ENCODE measurements at places on chromosomes 7 and 10. TPM values are rescaled to one million over a fixed set of nuclear protein-coding genes. Genes with fewer than 3 reads are reported as not detected.

GRCh38 chr10:79068203-79068561, 584 bp upstream of the ZMIZ1 start:
- DNase-seq, result peak; percentile 52

GRCh38 chr10:124594240-124594639, 132.6 kb downstream of the LHPP start:
- DNase-seq, result no peak

GRCh38 chr7:1666823-1667565, 3.1 kb upstream of the ELFN1 start:
- DNase-seq, result no peak

GRCh38 chr10:4440260-4440659, 385.7 kb upstream of the AKR1E2 start:
- DNase-seq, result no peak

GRCh38 chr10:5293691-5294550, 70.8 kb upstream of the UCN3 start:
- peak; percentile 54 for DNase-seq

- no peak for DNase-seq
Observed at GRCh38 chr7:92767437-92767836, 68.9 kb downstream of the CDK6 start.

DNA sequence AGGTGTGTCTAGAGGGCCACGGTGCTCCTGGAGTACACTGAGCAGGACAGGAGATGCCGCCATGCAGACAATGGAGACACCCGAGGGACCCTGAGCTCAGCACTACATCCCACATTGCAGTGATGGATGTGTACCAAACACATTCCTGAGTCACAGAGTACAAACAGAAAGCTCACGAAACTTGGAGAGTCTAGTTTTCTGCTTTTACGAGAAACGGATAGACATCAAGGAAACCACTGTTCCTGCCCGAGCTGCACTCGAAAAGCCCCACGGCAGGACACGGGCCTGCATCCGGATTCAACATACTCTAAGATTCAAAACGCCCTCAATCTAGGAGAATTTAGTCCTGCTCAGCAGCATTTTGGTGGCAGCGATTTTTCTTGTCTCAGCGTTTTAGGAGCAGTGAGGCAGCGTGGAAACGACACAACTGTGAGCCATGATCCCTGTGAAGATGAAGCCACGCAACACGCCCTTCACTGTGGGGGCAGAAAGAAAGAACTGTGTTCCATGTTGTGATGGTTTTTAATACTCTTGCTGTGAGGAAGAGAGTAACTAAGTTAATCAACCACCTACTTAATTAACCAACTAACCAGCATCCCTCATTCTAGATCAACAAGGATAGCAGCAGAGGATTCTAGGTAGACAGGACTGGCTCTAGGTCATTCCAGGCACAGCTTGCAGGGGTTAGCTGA, 3.2 kb downstream of the TNS3 start:
- DNase-seq, result no peak

DNA sequence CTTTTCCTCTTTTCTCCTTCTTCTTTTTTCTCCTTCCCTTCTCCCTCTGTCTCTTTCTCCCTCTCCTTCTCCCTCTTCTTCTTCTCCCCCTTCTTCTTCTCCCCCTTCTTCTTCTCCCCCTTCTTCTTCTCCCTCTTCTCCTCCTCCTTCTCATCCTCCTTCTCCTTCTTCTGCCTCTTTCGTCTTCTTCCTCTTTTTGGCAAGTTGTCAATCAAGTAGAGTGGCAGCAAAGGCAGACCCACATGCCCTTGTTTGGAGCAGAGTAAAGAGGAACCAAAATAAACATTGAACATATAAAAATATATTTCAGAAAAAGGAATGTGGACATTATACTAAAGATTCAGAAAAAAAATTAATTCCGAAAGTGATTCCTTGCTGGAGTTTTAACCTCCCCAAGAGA, 59.6 kb upstream of the ZNF33B start:
- no peak for DNase-seq

- DNase-seq, result no peak
Observed at GRCh38 chr10:131474416-131474815, 162.9 kb upstream of the TCERG1L start.

DNA sequence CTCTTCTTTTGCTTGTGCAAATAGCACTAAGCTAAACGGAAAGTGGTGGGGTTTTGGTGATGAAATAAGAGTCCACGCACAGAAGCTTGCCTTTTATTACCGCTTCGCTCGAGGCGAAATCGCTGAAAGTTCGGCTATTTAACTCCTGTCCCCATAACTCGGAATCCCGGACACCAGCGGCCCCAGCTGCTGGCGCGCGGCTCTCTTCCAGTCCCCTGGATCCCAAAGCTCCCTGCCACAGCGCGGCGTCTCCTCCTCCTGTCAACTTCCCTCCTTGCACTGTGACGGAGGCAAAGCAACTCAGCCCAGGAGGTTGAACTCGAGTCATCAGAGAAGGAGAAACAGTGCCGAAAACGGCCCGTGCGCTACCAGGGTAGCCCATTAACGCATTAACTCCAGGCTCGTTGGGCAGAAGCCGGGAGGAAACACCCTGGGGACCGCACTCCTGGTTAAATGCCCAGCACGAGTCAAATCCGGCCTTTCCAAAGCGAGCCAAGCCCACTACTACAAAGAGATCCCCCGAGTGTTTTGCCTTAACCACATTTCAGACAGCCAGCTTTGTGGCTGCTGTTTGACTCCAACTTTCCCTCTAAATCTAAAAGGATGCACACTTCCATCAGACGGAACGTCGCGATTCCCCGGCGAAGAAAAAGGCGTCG, 1.3 kb downstream of the SEMA3D start:
- peak; percentile 71 for DNase-seq

DNA sequence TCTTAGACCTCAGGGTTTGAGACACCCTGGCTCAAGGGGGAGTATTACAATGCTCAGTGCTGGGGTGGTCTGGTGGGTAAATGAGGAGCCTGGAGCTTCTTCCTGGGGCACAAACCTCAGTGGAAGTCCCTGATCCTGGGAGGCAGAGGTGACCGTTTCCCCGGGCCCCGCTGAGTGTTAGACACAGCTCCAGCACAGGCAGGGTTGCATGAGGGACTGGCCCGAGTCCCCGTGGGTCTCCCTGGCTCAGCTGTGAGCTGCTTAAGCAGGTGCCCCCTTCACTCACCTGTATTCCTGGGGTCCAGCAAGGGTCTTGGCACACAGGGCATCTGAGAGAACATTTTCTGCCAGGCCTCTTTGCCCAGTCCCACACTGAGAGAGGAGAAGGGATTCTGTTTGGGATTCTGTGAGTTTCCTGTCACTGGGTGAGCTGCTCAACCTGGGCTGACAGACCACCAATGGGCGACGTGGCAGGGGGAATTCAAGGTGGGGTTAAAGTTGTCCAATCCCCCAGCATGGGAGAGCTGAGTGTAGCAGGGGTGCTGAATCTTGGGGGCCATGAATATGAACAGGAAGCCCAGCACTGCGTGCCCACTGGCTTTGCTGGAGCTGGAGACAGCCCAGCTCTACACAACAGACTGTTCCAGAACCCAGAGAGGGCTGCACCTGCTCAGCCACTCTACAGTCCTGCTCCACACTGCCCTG, 29.9 kb downstream of the DDIT4 start:
- no peak for DNase-seq

GRCh38 chr10:69800665-69801064, 1.0 kb upstream of the COL13A1 start:
- DNase-seq, result no peak

GRCh38 chr10:128861018-128861901, 605.8 kb upstream of the MGMT start:
- no peak for DNase-seq

- peak; percentile 39 for DNase-seq
Observed at GRCh38 chr7:112985377-112985987, 101.1 kb downstream of the GPR85 start.

- DNase-seq, result no peak
Observed at GRCh38 chr7:135791543-135792362, 43.1 kb upstream of the FAM180A start.

DNA sequence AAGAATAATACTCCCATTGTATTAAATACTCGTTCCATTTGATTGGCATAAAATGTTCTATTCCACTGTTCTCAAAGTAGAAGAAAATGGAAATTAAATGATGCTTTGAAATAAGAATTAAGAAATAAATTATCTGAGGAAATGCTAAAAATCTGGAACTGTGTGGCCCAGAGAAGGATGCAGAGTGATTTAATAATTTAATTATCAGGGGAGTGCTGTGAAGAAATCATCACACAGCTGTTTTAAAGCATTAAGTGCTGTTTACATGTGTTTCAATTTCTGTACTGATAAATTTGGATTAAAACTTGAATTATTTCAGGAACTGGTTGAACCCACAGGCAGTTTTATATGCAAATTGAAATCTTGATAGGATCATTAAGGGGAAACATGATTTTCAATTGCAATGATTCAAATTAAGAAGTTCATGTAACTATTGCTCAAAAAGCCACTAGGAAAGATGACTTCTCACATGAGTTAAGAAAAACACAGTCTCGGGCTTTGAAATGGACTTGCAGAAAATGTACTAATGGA, 56.3 kb downstream of the COL28A1 start:
- DNase-seq, result no peak

DNA sequence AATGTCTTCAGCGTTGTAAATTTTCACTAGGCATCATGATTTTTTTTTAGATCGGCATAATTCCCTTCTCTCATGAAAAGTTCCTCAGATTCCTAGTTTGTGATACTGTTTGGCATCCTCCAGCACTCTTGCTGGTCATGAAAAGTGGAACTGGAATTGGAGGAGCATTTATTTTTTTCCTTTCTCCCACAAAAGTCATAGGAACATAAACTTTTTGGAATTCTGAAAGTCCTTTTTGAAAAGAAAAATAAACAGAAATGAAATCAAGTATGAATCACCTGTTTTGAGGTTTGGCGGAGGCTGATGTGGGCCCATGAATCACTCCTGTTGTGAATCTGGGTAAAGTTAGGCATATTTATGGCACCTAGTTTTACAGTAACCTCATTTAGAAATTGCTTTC, 17.7 kb downstream of the CACNB2 start:
- DNase-seq, result no peak

- no peak for DNase-seq
Observed at GRCh38 chr10:2897619-2898508, 169.5 kb upstream of the PFKP start.

DNA sequence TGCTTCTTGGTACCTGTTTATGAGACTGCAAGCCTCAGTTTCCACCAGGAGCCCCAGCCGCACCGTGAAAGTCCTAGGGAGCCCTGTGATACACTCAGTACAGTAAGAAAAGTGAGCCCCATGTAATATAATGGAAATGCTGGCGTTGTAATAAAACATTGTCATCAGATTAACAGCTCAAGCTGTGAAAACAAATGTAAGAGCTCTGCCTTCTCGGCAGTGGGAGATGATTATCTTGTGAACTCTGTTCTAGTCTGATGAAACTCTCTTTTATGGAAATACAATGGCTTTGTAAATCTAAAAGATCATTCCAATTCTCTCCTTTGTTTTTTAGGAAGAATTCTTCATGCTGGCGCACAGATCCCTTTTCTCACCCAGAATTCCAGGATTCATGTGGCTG, 299.9 kb downstream of the ABCA13 start:
- no peak for DNase-seq

DNA sequence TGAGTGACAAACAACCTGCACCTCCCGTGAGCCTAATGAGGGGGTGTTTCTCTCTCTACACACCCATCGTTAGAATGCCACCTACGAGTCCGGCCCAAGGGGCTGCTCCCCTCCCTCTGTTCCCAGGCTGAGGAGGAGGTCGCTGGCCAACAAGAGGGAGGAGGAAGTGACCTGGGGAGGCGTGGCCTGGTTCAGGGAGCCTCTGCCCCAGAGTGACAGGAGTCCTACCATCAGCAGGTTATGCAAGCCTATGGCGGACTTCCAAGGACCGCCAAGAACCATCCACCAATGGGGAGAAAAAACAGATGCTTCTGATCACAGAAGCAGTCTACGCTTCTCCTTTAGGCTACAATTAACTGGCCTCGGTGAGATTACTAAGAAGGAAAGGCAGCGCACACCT, 12.3 kb upstream of the EGFR start:
- no peak for DNase-seq

DNA sequence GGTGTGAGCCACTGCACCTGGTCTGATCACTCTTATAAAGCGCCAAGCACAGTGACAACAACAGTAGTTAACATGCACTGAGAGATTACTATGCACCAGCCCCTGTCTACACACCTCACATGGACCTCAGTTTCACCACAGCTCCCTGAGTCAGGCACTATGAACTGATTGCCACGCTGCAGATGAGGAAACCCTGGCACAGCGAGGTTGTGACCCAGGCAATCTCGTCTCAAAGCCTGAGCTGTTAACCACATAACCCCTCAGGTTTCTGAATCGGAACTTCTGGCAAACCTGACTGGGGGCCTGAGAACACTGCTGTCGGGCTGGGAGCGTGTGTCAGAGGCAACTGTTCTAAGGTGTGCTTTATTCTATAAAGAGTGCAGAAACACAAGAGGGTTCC, 150.8 kb downstream of the RNF216 start:
- DNase-seq, result no peak

DNA sequence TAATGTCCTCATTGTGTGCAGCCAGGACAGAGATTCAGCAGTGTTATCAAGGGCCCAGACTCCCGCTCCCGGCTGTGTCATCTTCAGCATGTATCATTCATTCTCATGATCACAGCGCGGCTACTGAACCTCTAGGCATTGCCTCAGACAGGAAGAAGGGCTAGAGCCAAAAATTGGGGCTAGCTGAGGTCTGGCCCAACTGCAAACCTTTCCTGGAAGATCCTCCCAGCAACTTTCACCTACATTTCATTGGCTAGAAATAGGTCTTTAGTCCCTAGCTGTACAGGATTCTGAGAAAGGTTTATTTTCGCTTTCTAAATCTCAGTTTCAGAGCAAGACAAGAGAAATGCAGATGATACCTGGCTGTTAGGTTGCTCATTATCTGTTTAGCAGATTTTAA, 81.9 kb downstream of the CREM start:
- DNase-seq, result no peak

The CYP2C8 gene
- 2.6 TPM for polyA plus RNA-seq

The HK1 gene
- 19.3 TPM for polyA plus RNA-seq

The SEC31B gene
- polyA plus RNA-seq, result 15.5 TPM

The CDK14 gene
- polyA plus RNA-seq, result 9.7 TPM

The DHTKD1 gene
- polyA plus RNA-seq, result 12.2 TPM

The AKR1C3 gene
- 4.1 TPM for polyA plus RNA-seq

The LRRC18 gene
- polyA plus RNA-seq, result 0.24 TPM

The CLEC2L gene
- polyA plus RNA-seq, result 1.5 TPM

The KLF14 gene
- polyA plus RNA-seq, result 0.18 TPM

The PRKCQ gene
- 3.7 TPM for polyA plus RNA-seq

The LIPN gene
- not detected for polyA plus RNA-seq

Measured in large intestine (tissue), 12 donors.